Central memory CD8-positive, alpha-beta T cell (primary cell): ENCODE measurements at places on chromosomes 1 and 21.

GRCh38 chr21:27221077-27221476, 254.2 kb upstream of the ADAMTS5 start:
- H3K4me1 ChIP-seq = no peaks in the 10 kb centered on the region
- H3K36me3 ChIP-seq = no peaks in the 10 kb centered on the region
- H3K27me3 ChIP-seq = no peaks in the 10 kb centered on the region

DNA sequence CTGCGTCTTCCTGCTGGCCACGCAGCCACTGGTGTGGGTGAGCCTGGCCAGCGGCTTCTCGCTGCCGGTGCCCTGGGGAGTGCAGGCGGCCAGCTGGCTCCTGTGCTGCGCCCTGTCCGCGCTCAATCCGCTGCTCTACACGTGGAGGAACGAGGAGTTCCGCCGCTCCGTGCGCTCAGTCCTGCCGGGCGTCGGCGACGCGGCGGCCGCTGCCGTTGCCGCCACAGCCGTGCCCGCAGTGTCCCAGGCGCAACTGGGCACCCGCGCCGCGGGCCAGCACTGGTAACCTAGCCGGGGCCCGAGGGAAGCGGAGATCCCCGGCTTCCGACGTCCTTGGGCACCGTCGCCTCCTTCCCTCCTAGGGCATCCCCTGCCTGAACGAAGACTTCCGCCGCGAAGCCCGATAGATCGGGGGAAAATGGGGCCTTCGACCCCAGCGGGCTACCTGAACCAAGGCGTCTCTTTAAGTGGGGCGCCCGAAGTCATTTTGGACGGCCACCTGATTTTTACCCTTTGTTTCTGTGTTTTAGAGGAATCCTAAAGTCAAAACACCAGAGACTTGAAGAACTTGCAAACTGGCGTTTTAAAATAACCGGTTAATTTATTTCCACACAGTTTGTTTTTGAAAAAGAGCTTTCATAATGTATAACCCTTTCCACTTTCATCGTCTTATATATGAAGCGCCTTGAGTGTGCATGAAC, 2.0 kb downstream of the GPR88 start:
- peak overlapping the region; percentile 70 for H3K4me3 ChIP-seq
- no peak for DNase-seq
- no peak overlapping the region for H3K27ac ChIP-seq
- H3K27me3 ChIP-seq = peaks cover 72% of the 10 kb centered on the region
- H3K36me3 ChIP-seq = peaks cover 6% of the 10 kb centered on the region

- H3K4me1 ChIP-seq = peaks cover 4% of the 10 kb centered on the region
- H3K27ac ChIP-seq = no peak overlapping the region
- H3K4me3 ChIP-seq = no peak overlapping the region
- no peak for DNase-seq
Measured at GRCh38 chr21:34693192-34693810, 24.5 kb downstream of the CLIC6 start.

- DNase-seq = no peak
- no peak overlapping the region for H3K4me3 ChIP-seq
- peaks cover 1% of the 10 kb centered on the region for H3K36me3 ChIP-seq
- no peak overlapping the region for H3K27ac ChIP-seq
Measured at GRCh38 chr1:235588916-235589515, 60.6 kb downstream of the GNG4 start.
